ENCODE measurements at places on chromosomes 6 and 20.

- DNase-seq, result no peak
Observed at GRCh38 chr6:12929678-12930077, 213.1 kb downstream of the PHACTR1 start.

GRCh38 chr20:19588241-19588640 lies 169.8 kb upstream of the RIN2 start:
- no peak for DNase-seq

DNA sequence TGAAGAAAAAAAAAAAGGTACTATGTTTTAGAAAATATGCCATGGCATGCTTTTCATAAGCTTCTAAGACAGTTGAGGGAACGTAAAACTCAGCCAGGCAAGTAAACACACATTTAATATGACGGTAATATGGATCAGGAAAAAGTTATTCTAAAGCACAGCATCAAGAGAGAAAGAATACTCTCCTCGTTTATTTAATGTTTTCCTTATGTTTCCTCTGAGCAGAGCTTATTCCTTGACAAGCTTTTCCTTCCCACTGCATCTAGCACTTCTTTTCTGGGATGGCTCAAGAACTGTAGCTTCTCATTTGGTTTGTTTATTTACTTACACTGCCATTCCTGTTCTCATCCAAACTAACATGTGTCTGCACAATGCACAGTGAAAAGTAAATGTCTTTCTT lies 2.7 kb upstream of the RSPO3 start:
- DNase-seq, result no peak

GRCh38 chr6:15997586-15998388 lies 131.1 kb upstream of the MYLIP start:
- no peak for DNase-seq

- peak; percentile 35 for DNase-seq
Observed at GRCh38 chr6:141326426-141326825, 806.3 kb upstream of the GJE1 start.

DNA sequence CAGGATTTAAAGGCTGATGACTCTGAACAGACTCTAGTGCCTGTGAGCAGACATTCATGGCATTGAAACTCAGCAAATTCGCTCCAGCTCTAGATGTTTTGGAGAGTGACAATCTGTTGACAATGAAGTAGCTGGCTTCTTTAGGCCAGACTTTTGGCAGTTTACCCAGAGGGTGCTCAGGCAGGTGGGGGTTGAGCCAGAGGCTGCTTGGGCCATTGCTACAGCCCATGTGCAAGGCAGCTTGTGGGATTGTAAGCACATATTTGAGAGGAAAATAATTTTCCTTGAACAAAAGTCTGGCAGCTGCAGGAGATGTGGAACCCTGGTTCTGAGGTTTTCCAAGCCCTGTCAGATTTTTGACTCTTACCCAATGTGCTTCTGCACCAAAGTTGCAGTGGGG lies 311.6 kb downstream of the CDC5L start:
- no peak for DNase-seq

DNA sequence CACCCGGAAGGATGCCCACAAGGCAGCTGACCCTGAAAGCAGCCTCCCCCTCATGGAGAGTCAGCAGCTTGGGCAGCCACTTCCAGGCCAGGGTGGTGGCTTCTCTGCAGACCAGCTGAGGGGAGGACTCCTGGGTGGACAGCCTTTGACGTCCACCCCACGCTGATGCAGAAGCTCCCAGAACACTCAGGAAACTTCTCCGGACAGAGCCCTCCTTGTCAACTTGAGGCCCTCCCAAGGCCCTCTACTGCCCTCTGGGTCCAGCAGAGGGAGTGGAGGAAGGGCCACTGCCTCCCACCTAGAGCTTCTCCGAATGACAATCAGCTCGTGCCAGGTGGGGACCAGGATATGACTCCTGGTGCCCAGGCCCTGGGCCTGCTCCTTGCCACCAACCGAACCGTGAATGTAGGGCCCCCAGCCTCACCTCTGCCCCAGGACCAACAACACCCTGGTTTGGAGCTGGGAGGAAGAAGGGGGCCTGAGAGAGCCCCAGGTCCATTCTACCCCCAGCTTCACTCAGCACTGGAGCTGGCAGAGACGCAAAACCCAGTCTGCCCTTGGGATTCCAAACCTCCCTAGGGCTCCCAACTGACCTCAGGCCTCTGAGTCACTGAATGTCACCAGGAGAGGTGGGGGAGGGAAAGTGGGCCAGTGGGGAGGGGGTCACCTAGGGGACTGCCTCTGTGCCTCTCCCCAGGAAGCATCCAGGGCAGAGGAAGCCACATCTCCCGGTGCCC lies 10.9 kb upstream of the SLC22A7 start:
- DNase-seq, result no peak

DNA sequence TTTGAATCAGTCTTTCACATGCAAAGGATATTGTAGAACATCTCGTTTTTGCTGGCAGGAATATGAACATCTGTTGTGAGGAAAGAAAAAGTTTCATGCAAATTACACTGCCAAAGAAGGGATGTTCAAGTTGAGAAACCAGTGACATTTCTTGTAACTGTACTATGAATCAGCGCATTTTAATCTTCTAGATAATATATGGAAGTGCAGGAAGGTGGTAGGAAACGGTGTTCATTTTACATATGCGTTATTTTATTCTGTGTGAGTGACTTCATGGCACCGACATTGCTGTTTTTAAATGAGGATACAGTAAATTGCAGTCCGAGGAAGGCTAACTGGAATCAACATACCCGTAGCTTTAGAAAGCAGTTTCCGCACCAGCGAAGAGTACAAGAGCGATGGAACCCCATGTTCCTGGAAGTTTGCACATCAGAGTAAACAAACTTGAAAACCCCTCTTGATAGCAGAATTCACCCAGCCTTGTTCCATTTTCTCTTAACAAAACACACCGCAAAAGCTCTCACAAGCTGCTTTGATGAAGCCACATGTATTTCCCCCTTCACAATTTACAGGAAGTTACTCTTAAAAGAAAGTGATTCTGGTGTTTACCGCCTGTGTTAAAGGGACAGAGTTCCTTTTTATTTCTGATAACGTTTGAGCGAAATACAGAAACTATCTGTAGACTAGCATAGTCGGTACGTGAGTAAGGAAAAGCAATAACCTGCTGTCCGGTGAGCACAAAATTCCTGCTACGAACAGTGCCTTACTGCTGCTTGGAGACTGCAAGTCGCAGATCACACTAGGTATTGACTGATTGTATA lies 11.5 kb downstream of the PRDM1 start:
- DNase-seq, result no peak

GRCh38 chr6:51199105-51199552 lies 380.5 kb downstream of the TFAP2B start:
- DNase-seq, result no peak

- DNase-seq, result no peak
Observed at GRCh38 chr20:2750491-2751251, 49.8 kb downstream of the CPXM1 start.

GRCh38 chr20:2698186-2698817 lies 5.7 kb downstream of the EBF4 start:
- no peak for DNase-seq

DNA sequence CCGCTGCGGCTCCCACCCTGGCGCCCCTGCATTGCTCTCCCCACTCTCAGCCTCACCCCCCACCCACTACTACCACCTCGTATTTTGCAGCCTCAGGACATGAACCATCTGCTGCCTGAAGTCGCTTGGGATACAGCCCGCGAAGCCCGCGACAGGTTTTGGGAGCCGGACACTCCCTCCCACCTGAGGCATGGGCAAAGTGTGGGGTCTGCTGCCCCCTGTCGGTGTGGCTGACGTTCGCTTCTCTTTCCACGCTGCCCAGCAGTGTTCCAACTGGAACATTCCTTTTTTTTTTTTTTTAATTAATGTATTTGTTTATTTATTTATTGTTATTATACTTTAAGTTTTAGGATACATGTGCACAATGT lies 15.3 kb upstream of the LPA start:
- DNase-seq, result no peak

GRCh38 chr6:77089776-77090175 lies 373.5 kb downstream of the HTR1B start:
- no peak for DNase-seq

DNA sequence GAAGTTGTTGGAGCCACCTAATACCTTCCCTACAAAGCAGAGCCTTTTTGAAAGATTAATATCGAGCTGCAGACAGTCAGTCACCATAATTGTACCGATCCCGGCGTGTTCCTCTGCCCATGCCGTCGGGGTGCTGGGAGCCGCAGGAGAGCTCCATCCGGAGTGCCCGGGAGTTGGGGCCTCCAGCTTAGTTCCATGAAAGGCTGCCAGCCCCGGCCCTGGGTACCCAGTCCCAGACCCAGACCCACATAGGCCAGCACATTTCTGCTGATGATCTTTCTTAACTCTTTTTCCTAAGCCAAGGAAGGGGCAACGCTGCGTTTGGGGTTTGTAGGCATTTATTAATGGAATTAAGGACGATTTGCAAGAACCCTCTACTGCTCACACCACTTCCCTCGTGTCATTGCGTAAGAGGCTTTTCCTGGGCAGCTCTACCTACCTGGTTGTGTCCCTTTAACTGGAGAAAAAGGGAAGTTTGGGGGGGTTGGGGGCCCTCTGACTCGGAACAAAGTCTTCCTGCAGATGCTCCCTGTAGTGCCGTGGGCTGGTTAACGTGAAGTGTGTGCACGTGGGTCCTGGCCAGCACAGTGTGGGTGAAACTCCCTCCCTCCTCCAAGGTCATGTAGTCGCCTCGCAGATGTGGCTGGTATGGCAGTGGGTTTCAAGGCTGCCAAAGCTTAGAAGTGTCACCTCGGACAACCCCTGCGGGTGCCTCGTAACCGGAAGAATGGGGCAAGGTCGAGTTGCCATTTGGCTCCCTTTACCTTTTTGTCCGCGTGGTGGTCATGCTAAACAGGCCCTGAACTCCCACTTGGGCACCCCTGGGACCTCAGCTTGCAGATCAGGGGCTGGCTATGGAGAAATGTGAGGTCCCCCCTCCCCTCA lies 54.3 kb upstream of the APCDD1L start:
- no peak for DNase-seq

DNA sequence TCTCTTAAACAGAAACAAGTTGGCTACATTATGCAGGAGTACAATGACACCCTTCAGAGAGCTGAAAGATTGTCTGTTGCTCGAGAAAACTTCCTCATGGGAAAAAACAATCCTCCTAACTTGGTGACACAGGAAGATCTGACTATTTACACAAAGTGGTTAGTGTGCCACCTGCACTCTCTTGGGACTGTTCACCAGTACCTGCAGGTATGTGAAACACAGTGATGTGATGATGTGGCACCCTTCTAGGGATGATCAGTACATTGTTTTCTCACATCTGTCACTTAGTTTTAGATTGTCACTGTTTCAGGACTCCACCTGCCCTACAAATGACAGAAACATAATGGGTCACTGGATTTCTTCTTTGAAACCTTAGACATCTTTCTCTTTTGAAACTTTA lies 101.8 kb downstream of the CEP57L1 start:
- DNase-seq, result no peak

- DNase-seq, result no peak
Observed at GRCh38 chr20:16001286-16001685, 572.0 kb downstream of the KIF16B start.

GRCh38 chr6:28225056-28225834 lies at the start of gene ZSCAN9:
TSS of gene ZSCAN9 (plus strand) at chr6:28225275. CDS start at chr6:28227085, 1,810 bp downstream.
- DNase-seq, result peak; percentile 64

DNA sequence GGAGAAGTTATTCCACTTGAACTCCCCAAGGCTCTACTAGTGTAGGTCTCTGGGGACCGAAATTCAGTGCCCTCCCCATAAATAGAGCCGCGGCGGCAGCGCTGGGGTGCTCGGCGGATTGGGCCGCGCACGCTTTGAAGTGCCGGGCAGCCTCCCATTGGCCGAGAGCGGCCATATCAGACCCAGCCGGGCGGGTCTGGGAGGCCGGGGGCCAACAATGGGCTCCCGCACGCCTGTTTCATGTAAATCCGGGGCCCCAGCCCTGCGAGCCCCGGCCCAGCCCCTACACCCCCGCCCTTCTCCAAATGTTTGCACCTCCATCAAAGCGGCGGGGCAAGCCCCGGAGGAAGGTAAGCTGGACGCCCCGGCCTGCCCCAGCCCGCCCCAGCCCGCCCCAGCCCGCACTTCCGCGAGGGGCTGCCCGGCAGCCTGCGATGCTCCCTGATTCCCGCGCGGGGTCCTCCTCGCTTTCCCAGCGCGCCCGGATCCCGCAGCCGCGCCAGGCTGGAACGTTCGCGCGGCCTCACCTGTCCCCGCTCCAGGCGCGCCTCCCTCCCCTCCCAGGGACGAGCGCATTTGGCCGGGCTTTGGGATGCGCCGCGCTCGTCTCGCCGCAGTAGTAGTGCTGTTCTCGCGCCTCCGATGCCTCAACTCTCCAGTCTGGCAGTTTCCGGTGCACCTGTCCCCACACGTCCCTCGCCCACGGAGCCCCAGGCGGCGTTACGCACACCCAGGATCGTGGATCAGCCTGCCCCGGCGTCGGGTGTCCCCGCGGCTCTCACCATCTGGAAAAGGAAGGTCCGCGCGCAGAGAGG lies at the start of gene TBXT:
Gene TBXT (minus strand): TSS at position 51 of the 815 bp plus-strand sequence. CDS start 260 bp downstream, outside the sequence.
- no peak for DNase-seq

- DNase-seq, result no peak
Observed at GRCh38 chr6:153476243-153476642, 345.2 kb upstream of the RGS17 start.

GRCh38 chr6:94510877-94511276 lies 1066.5 kb upstream of the MANEA start:
- no peak for DNase-seq

- DNase-seq, result no peak
Observed at GRCh38 chr6:154219250-154219649, 137.4 kb downstream of the IPCEF1 start.

DNA sequence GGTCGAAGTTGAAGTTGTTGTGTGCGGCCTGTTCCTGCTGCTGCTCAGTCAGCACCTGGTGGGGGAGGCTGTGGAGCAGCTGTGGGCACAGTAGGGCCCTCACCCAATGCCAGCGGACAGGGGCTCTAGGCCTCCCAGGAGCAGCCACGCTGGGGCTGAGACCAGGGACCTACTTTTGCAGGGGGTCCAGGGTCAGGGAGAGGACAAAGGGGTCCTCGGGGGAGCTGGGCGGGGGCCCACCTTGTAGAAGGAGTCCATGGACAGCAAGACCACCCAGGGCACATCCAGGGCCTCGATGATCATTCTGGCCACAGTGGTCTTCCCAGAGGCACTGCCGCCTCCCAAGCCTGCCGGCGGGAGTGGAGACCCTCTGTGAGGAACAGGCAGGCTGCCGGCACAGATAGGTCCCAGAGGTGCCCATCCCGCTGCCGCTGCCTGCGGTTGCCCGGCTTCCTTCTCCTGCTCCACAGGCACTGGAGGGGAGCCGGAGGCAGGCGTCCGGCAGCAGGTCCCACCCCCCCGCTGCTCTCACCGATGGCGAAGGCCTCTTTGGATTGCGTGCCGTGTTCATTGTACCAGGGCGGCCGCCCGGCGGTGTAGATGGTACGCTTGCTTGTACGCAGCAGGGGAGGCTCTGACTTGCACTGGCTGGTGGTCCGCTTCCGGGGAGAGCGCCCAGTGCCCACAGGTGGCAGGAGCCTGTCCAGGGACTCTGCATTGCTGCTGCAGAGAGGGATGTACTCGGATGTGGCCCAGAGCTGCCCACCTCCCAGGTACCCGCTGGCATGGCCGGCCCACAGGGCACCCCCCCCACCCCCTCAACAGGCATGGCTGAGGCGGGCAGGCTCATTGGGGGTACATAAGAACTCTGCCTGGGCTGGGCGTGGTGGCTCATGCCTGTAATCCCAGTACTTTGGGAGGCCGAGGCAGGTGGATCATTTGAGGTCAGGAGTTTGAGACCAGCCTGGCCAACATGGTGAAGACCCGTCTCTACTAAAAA lies 10.0 kb downstream of the UCKL1 start:
- DNase-seq, result peak; percentile 3

- peak; percentile 62 for DNase-seq
Observed at GRCh38 chr6:45663251-45664221, 285.8 kb upstream of the SUPT3H start.

Data from stimulated activated naive CD8-positive, alpha-beta T cell treated with anti-CD3 and anti-CD28 coated beads, Interleukin-15, Interleukin-2, amounts not matched to agents 100 U/mL and 50 U/mL, for 24 hours (primary cell).